ENCODE measurements at places on chromosomes 11 and 22.

GRCh38 chr11:122319691-122320620, 203.9 kb upstream of the BLID start:
- DNase-seq, result no peak

GRCh38 chr11:87110443-87111131, 72.9 kb downstream of the TMEM135 start:
- DNase-seq, result no peak

GRCh38 chr11:119644502-119644901, 84.5 kb downstream of the NECTIN1 start:
- DNase-seq, result no peak

GRCh38 chr22:29224859-29225410, 19.2 kb downstream of the EMID1 start:
- no peak for DNase-seq

GRCh38 chr22:26461188-26461810, 22.3 kb downstream of the HPS4 start:
- no peak for DNase-seq
